ENCODE measurements at places on chromosomes 7 and 10.

GRCh38 chr7:101885597-101885955 is 68.2 kb downstream of the CUX1 start:
- DNase-seq: no peak

DNA sequence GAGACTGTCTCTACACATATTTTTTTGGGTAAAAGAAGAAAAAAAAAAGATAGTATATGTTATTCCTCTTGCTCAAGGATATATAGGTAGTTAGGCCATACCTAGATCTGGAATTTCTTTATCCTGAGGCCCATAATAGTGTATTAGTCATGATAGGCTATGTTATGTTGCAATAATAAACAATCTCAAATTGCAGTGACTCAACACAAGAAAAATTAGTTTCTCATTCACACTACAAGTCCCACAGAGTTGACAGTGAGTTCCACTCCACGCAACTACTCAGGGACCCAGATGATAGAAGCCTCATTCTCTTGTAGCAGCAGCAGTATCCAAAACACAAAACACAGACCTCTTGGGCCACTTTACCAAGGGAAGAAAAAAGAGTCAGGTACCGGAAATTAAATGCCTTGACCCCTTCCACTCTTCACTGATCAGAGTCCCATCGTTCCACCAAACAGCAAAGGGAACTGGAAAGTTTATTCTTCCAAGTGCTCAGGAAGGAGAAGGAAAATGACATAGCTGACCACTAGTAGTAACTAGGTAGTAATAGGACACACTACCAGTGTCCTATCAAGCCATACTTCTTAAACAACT is 7.4 kb upstream of the C10orf67 start:
- no peak for DNase-seq

DNA sequence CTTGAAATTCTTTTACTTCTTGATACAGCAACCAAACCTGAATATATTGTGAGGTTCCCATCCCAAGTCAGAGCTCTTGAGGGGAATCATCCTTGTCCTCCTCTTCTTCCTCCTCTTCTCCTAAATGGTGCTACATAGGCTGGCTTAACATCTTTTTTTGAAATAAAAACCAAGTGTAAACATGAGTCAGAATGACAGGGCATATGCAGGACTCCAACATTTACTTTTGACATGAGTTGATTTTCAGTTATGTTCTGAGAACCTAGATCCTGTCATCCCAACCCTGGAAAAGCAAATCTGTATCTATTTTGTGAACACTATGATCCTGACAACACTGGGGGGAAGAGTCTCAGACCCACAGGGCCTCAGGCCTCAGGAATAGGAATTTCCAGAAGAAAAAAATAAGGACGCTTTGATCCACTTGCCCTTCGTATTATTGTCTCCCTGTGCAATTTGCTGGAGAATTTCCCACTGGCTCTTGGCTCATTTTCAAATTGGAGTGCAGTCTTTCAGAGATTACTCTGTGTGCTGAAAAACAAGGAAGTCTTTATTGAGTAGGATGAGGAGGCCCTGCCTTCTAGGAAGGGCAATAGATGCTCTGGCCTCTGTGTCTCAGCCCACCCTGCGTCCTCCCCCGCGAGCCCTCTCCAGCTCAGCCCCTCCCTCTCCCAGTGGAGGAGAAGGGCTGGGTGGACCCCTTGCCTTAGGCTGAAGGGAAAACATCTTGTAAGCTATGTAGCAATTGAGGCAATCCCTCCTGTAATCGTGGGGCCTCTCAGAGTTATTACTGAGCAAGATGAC is 121.6 kb downstream of the CREB5 start:
- DNase-seq: no peak

- DNase-seq: no peak
Observed at GRCh38 chr7:140062118-140062527, 628 bp downstream of the PARP12 start.

- DNase-seq: no peak
Observed at GRCh38 chr7:106504645-106505044, 156.3 kb downstream of the CCDC71L start.

- no peak for DNase-seq
Observed at GRCh38 chr7:44272456-44272855, 52.9 kb downstream of the CAMK2B start.

DNA sequence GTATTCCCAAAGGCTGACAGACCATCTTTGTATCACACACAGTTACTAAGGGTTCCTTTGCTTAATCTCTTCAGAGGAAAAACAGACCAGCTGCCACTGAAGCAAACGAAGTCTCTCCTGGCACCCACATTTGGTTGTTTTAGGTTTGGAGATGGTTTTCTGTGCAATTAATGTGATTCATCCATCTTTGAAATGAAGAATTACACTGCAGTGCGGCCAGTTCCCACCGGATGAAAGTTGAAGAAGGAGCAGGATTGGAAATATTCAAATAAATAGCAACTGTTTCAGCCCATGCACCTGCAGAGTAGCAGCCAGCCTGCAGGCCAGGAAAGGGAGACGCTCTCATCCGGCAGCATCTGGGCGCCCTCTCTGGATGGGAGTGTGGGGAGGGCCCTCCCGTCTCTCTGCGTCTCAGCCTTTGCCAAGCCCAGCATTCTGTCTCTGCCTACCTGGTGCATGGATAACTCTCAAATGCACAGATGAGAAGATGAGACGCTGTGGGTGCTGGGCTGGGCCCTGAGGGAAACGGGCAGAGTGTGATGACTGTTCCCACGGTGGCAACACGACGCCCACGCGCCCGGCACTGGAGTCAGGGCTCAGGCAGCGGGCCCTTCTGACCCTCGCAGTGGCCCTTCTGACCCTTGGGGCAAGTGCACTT is 214.0 kb downstream of the PTPRN2 start:
- DNase-seq: no peak

- no peak for DNase-seq
Observed at GRCh38 chr10:111247781-111248389, 171.1 kb downstream of the ADRA2A start.

- DNase-seq: no peak
Observed at GRCh38 chr7:14293434-14293833, 304.0 kb upstream of the ETV1 start.

- no peak for DNase-seq
Observed at GRCh38 chr10:48450741-48451466, 144.4 kb downstream of the MAPK8 start.

GRCh38 chr10:22344249-22344648 is 1.0 kb upstream of the SPAG6 start:
- no peak for DNase-seq

DNA sequence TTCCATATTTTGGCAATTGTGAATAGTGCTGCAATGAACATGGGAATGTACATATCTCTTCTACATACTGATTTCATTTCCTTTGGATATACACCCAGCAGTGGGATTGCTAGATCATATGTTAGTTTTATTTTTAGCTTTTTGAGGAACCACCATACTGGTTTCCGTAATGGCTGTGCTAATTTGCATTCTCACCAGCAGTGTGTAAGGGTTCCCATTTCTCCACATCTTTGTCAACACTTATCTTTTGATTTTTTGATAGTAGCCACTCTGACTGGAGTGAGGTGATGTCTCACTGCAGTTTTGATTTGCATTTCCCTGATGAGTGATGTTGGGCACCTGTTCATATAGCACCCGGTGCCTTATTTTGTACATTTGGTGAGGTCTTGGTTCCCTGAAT is 519.6 kb downstream of the REEP3 start:
- no peak for DNase-seq

GRCh38 chr10:118912961-118913600 is 116.4 kb upstream of the NANOS1 start:
- DNase-seq: no peak

GRCh38 chr10:6009150-6009549 is 31.8 kb upstream of the IL15RA start:
- no peak for DNase-seq

GRCh38 chr7:108071551-108071950 is 58.6 kb downstream of the LAMB4 start:
- no peak for DNase-seq

DNA sequence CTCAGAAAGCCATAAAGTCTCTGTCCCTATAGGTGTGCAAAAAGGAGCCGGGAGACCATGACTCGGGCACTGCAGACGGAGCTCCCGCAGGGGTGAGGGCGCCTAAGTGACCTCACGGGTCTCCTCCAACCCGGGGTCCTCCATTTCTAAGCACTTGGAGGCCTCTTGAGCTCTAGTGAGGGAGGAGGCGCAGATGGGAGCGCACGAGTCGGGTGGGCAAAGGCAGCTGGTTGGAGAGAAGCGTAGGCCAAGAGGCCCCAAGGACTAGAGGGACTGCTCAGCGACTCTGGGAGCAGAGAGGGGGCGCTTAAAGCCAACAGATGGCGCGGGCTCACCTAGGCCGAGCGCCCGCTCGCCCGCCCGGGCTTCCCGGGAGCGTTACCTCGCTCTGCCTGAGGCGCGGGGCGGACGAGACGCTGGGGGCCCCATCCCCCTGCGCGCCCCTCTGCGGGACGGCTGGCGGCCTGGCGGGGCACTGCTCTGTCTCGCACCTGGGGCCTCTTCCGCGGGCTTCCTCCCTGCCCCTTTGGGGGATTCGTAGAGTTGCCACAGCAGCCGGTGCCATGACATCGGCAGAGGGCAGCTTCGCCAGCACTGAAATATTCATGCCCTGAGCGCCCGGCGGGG is 523 bp upstream of the CDH23 start:
- no peak for DNase-seq

DNA sequence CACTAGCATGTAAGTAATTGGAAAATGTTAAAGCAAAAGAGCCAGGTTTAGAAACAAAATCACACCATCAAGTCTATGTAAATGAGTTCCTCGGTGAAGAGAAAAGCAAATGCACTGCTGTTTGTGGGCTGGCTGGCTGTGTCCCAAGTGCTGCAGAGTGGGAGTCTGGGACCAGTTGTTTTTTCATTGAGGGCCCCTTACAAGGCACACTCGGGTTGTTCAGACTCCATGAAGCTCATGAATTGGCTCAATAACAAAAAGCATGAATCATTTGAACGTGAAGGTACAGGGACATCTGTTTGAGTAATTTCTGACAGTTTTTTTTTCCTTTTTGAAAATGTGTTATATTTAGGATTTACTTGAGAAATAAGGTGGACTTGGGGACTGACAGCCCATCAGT is 28.0 kb downstream of the GRK5 start:
- DNase-seq: no peak

DNA sequence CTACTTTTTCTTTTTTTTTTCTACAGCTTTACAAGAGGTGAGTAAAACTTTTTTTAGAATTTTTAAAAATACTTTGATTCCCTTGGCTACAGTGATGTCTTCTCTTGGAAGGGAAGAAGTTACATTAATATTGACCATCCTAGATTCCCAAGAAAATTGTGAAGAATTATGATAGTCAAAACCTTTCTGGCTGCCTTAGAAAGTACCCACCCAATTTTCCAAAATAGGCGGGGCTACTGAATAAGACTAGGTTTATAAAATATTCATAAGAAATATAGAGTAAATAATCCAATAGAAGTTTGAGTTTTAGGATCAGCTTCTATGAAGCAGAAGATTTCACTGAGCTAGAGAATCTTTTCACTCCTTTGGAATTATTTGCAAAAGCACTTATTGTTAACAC is 3.0 kb downstream of the COL1A2 start:
- DNase-seq: no peak

- DNase-seq: no peak
Observed at GRCh38 chr10:109343293-109343692, 580.0 kb downstream of the XPNPEP1 start.

DNA sequence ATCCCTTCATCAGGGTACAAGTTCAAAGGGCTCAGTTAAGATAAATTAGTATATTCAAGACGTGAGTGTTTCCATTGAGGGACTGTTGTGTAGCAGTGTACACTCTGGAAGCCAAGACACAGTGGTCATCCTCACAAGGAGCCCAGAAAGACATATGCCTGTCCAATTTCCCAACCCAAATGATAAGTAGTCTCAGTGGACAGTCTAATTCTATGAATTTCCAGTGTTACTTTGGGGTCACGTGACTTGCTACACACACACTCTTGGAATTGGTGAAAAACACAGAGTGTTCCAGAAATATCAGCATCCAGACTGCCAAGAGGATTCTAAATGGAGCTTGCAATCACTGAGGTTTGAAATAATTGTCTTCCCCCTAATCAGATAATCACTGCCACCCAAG is 365.1 kb downstream of the WDR11 start:
- no peak for DNase-seq

DNA sequence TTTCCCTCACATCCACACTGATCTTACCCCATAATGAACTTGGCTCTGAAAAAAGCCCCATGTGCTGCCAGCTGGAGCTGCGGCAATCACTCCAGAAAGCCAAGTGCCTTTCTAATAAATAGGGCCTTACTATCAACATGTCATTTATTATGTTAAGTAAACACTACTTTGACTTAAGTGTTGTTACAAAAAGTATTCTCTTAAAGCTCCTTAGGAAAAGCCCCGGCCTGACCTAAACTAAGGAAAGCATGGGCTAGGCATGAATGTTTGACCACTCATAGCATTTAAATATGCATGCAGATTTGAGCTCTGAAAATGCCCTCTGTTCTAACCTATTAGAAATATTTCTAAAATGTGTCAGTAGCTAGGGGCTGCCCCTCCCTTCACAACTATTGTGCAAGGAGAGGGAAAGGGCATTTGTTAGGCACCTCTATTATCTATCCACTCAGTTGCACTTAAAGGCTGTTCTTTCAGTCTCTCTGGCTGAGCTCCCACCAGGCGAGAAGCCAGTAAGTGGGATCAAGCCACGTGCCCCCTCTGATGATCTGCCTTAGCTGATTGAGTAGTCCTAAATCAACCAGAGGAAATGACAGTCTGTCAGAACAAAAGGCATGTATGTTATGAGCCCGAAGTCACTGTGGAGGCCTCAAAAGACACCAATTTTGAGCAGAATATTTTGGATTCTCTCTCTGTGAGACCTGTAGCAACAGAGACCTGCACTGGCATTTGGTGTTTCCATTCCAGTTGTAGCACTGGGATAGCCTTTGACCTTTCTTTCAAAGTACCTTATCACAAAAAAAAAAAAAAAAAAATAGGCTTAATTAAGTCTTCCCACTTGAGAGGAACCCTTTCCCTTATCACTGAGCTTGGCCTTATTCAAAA is 77.1 kb downstream of the ITGB8 start:
- DNase-seq: no peak

DNA sequence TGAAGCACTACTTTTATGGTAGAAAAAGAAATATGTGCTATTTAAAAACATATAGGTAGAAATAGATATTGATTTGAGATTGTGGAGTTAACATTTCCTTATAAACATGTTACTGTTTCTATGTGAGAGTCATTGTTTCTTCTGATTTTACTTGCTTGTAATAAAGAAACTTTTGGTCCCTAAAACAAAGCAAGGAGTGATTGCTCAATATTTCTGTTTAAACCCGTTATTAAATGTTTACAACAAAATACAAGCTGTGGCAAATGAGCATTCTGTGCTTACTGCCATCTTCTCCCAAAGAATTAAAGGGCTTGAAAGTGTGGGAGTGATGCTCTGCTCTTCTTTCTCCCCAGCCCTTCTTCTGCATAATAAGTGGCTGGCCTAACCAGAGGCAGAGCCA is 22.7 kb upstream of the CBLL1 start:
- DNase-seq: no peak

DNA sequence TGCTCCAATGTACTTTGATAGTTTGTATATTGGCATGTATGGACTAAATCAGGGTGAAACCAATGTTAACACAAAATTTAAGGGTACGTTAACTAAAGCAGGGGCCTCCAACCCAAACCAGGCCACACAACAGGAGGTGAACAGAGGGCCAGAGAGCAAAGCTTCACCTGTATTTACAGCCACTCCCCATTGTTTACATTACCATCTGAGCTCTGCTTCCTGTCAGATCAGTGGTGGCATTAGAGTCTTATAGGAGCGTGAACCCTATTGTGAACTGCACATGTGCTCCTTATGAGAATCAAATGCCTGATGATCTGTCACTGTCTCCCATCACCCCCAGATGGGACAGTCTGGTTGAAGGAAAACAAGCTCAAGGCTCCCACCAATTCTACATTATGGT is 62.0 kb upstream of the SCIN start:
- no peak for DNase-seq

Data from cerebellar nuclear complex (tissue), 1 donor.